ENCODE measurements at places on chromosomes 16 and 17.

DNA sequence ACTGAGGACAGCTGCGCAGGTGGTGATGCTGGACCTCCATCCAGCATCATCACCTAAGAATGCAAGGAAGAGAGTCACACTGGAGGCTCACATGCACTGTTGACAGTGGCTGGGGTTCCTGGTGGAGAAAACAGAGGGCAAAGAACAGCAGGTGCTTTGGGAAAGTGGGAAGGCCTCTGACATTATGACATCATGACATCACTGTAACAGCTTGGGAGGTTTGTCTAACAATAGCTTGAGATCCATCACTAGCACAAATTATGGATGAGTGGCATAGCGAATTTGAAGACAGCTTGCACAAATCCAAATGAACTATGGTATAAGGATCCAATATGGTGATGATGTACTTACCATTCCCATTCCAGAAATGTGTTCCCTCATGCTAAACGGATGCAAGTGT, 226.5 kb upstream of the MPHOSPH6 start:
- H3K36me3 ChIP-seq = no peaks in the 10 kb centered on the region
- no peak for DNase-seq
- no peak overlapping the region for H3K27ac ChIP-seq
- no peaks in the 10 kb centered on the region for H3K4me1 ChIP-seq
- H3K4me3 ChIP-seq = no peak overlapping the region

DNA sequence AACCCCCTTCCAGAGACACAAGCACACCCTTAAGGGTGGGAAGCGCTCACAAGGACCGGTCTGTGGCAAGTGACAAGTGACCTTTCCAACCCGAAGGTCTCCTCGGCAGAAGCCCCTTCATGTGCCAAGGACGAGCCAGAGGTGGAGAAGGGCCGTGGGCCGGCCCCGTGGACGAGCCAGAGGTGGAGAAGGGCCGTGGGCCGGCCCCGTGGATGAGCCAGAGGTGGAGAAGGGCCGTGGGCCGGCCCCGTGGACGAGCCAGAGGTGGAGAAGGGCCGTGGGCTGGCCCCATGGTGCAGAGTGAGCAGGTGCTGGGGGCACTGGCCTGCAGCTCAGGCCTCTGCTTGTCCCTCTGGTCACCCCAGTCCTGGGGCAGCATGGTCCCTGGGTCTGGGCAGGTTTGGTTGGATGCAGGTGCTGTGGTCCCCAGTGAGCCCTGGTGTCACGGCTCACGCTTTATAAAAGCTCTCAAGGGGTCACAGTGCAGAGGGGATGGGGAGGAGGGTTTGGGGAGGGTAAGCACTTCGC, 45.6 kb downstream of the CBFA2T3 start:
- H3K27me3 ChIP-seq = no peaks in the 10 kb centered on the region
- DNase-seq = no peak
- H3K36me3 ChIP-seq = peaks cover 12% of the 10 kb centered on the region
- peaks cover 16% of the 10 kb centered on the region for H3K4me1 ChIP-seq

DNA sequence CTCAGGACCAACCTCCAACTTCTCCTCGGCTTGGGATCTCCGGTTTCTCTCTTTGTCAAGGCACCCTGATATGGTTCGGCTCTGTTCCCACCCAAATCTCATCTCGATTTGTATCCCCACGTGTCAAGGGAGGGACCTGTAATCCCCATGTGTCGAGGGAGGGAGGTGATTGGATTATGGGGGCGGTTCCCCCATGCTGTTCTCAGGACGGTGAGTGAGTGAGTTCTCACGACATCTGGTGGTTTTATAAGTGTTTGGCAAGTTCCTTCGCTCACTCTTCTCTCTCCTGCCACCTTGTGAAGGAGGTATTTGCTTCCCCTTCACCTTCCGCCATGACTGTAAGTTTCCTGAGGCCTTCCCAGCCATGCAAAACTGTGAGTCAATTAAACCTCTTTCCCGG, 117.9 kb downstream of the SEC14L1 start:
- no peak for DNase-seq
- H3K27ac ChIP-seq = no peak overlapping the region
- H3K36me3 ChIP-seq = no peaks in the 10 kb centered on the region
- H3K4me1 ChIP-seq = peaks cover 2% of the 10 kb centered on the region
- no peaks in the 10 kb centered on the region for H3K27me3 ChIP-seq

DNA sequence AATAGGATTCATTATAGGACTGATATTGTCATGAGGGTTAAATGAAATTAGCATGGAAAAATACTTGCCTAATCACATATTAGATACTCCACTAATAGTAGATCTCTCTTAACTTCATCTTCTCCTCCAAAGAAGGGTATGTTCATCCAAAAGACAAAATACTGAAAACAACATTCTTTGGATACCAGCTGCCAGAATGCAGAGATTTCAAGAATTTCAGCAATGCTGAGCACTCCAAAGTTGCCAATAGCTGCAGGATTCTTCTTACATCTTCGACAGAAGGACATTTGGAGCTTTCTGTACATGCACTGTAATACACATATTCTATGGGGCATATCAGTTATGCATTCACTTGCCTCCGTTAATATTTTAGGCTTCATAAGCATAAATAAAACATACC, 436.5 kb downstream of the HAPSTR1 start:
- no peak overlapping the region for H3K27ac ChIP-seq
- no peaks in the 10 kb centered on the region for H3K27me3 ChIP-seq
- no peak for DNase-seq

DNA sequence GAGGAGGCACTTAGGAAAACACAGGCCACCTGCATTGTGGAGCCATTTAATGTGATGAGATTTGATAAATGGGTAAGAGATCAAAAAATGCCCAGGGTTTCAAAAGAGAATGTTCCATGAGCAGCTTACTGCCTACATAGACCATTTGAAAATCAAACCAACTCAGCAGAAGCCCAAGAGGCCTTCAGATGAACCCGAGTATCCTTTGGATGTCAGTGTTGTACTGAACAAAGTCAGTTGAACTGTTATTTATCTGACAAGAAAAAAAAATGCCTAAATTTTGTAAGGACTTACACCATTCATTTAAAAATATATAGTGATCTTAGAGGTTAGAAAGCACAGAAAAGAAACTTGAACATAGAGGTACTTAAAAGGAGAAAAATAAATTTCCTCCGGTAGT, 381.7 kb downstream of the ZFHX3 start:
- peaks cover 10% of the 10 kb centered on the region for H3K4me1 ChIP-seq
- no peaks in the 10 kb centered on the region for H3K36me3 ChIP-seq
- DNase-seq = no peak
- H3K4me3 ChIP-seq = no peak overlapping the region
